ENCODE measurements at places on chromosomes 16 and 17.

DNA sequence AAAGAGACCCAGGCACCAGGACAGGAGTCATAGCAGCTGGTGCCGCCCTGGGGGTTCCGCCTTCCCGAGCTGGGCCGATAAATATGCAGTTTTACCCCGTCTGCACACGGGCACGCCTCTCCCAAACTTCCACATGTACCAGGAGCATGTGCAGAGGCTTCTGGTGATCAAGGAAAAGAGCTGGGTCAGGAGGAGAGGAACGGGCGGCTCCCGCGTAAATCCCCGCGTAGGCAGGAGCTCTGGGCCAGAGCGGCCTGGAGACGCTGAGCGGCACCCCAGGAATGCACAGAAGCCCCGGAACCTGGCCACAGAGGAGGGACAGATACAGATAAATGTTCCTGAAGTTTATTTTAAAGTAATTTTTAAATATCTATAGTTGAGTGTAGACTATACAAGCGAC, 46.6 kb upstream of the METRNL start:
- no peak for DNase-seq

- no peak for DNase-seq
Measured at GRCh38 chr16:5026664-5027063, 7.1 kb downstream of the NAGPA start.

DNA sequence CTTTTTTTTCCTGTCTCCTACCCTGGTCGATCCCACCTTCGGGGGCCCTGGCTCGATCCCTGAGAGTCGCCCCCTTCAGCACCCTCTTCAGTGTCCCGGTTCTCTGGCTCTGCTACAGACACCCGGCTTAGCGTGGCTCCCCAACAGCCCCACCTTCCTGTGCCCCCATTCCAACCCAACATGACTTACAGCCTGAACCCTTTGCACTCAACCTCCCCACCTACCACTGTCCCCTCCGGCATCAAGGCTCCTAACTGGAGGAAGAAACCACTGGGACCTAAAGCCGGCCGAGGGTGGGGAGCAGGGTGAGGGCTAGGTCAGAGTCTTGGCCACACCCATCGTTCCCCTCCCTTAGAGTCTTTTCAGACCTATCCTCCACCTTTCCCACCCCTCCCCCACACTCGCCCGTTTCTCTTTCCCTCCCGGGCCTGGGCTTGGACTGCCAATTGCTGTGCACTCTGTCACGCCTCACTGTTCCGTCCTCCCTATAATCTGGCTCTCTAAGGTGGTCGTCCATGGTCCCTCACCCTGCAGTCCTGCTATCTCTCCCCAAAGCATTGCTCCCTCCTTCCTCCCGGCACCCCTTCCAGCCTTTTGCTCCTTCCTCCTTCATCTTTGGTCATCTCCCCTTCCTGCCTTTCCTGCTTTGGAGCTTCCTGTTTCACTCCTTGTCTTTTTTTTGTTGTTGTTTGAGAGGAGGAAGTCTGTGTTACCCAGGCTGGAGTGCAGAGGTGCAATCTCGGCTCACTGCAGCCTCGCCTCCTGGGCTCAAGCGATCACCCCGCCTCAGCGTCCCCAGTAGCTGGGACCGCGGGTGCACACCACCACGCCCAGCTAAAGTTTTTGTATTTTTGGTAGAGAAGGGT, 890 bp upstream of the CLDN7 start:
- DNase-seq: no peak

DNA sequence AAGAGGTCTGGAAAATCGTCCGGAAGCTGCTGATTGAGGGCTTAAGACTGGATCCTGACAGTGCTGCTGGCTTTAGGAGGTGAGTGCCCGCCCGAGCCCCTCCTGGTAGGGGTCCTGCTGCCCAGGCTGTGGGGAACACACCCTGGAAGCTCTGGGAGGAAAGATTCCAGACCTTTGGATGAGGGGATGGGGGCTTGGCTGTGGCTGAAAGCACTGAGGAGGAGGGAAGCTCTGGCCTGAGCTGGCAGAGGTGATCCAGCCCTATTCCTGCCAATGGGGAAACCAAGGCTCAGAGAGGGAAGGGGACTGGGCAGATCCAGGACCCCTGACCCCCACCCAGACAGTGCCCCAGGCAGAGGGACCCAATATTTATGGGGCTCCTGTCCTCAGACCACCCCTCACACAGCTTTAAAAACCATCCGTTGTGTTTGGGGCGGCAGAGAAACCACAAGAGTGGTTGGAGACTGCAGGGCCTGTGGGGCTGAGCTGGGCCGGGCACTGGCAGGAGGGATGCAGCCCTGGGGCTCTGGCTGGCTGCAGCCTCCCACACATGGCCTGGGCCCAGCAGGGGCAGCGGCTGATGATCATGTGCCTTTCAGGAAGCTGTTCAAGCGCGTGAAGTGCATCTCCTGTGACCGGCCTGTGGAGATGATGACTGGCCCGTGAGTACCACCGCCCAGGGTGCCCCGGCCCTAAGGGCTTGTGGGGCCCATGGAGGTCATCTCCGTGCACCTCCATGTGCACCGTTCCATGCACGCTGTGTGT, 22.8 kb downstream of the UBALD1 start:
- no peak for DNase-seq

- no peak for DNase-seq
Measured at GRCh38 chr17:45977976-45978626, 20.9 kb upstream of the STH start.

DNA sequence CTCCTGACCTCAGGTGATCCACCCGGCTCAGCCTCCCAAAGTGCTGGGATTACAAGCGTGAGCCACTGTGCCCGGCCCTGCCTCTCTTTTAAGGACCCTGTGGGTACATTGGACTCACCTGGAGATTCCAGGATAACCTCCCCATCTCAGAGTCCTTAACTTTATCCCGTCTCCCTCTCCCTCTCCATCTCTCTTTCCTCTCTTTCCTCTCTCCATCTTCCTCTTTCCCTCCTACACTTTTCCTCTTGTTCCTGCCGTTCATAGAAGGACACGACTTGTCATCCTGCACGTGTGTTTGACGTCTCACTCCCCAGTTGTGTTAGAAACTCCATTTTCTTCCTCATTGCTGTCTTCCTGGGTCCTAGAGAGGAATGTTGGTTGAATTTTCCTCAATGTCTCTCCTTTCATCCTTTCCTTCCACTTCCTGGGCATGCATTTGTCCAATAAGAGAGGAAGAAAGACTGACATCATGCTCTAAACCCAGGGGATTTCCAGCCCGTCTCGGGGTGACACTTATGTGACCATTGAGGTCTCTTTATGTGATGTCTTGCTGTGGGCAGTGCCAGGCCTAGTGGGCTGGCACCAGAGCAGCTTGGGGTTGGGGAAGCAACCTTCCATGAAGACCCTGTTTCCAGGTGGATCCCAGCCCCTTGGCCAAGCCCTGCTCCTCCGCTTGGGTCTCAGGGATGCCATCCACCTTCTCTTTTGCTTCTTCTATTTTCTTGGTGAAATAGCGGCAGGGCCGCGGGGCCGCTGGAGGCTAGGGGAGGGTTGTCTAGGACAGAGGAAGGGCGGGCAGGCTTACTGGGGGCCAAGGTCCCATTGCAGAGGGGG, 39.8 kb upstream of the IRF8 start:
- DNase-seq: no peak

DNA sequence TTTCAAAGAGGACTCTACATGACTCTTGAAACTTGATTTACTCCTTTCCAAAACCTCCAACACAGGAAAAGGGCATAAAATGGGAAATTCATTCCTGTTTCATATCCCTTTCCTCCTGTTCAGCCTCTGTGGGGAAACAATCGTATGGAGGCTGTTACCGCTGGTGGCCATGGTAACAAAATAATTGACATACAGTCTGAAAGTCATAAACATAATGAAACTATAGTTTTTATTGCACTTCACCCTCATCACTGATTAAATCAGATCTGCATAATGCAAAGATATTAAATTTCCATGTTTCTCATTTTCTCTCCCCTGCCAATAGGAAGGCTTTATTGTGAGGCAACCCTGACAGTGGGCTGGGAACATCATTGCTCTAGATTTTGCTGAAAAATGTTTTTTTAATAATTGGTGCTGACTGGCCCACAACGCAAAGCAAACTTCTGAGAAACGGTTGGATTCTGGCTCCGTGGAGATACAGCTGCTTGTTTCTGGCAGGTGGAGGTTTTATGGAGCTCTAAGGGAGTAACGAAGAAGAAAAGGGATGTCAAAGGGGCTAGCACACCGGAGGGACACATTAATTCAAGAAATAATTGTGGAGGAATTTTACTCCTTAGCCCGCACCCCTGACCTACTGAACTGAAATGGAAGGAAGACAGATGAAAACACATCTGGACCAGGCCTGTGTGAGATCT, 154.2 kb upstream of the SHISA6 start:
- no peak for DNase-seq

DNA sequence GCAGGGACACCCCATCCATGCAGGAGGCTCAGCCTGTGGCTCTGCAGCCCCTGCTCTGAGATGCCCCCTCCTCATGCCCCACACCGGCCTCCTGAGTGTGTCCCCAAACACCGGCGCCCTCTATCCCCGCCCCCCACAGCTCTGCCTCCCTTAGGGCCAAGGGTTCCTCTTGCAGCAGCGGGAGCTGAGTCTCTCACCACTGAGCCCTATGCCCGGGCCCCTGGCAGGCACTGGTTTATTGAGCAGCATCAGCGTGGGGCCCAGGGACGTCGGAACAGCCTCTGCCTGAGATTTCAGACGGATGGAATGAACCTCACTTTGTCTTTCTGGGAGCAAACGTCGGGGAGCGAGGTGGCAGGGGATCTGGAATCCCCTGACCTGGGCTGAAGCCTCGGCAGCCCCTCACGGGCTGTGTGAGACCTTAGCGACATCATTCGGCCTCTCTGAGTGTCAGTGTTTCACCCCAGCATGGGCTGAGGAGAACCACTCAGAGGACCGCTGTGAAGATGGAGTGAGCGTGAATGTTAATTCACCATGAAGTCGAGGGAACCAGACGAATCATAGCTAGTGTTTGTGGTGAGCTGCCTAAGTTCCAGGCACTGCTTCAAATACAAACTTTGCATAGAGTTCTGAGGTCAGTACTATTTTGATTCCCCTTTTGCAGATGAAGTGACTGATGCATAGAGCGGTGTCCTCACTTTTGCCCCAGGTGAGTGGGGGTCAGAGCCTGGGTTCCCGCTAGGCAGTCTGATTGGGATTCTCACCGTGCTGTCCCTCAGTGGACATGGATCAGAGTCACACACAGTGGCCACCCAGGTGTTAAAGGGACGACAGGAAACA, 5.3 kb upstream of the C16orf74 start:
- DNase-seq: no peak

- DNase-seq: no peak
Measured at GRCh38 chr17:69375229-69375628, 39.3 kb upstream of the MAP2K6 start.

- no peak for DNase-seq
Measured at GRCh38 chr17:39600288-39600996, 7.3 kb downstream of the NEUROD2 start.

- no peak for DNase-seq
Measured at GRCh38 chr17:12865769-12866168, 76.5 kb downstream of the ARHGAP44 start.

DNA sequence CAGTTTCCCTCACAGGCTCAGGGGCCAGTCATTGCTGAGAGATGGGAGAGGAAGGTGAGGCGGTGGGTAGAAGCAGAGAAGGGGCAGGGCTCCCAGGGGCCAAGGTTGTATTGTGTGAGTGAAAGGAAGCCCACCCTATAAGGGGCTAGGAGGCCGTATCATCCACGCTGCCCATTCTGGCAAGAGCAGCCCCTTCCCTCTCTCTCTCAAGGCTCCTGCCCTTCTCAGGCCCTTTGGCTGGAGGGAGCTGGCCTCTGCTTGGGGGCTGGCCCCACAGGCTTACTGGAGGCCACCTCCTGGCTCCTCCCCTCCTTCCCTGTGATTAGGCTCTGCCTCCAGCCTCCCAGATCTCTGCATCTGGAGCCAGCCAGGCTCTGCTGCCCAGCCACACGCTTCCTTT, 7.6 kb downstream of the TBKBP1 start:
- no peak for DNase-seq

GRCh38 chr16:53537626-53538025, 34.6 kb upstream of the AKTIP start:
- DNase-seq: no peak

DNA sequence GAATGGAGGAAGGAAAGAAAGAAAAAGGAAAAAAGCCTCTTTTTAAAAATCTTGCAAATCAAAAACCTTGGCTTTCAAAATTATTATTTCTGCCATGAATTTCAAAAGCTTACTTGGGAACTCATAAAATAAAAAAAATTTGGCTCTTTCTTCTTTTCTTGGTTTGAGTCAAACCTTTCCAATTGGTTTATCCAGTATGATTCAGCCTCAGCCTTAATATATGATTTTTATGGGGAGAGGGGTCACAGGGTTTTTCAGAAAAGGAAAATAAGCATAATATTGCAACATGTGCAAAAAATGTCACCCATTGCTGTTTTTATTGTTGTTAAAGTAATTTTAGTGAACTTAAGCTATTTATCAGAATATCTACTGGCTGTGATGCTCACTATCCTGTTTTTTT, 31.2 kb upstream of the HAPSTR1 start:
- DNase-seq: no peak

DNA sequence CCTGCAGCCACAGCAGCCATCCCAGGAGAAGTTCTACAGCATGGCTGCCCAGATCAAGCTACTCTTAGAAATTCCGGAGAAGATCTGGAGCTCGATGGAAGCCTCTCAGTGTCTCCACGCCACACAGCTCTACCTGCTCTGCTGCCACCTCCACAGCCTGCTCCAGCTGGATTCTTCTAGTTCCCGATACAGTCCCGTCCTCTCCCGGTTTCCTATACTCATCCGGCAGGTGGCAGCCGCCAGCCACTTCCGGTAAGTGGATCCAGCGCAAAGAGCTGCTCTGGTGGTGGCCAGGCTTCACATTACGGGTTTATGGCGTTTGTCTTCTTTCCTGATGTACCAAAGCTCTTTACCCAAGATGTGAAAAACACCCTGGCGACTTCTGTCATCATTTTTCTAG, 3.6 kb downstream of the COG1 start:
- no peak for DNase-seq

GRCh38 chr17:18285296-18285695, 24.8 kb downstream of the MIEF2 start:
- DNase-seq: no peak
